ENCODE measurements at places on chromosomes 6 and 20.
A peak's percentile ranks its signal among the peaks of the same experiment; 100 is the strongest.

DNA sequence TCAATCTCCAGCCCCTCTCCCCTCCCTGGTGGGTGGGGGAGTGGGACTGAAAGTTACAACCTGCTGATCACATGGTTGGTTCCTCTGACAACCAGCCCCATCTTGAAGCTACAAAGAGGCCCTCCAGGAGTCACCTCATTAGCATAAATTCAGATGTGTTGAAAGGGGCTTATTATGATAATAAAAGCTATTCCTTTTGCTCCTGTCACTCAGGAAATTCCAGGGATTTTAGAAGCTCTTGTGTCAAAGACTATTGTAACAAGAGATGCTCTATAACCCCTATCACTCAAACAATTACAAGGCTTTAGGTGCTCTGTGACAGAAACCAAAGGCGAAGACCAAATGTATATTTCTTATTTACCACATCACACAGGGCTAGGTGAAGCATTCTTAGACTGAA lies 30.1 kb upstream of the MBOAT1 start:
- DNase-seq, result no peak

DNA sequence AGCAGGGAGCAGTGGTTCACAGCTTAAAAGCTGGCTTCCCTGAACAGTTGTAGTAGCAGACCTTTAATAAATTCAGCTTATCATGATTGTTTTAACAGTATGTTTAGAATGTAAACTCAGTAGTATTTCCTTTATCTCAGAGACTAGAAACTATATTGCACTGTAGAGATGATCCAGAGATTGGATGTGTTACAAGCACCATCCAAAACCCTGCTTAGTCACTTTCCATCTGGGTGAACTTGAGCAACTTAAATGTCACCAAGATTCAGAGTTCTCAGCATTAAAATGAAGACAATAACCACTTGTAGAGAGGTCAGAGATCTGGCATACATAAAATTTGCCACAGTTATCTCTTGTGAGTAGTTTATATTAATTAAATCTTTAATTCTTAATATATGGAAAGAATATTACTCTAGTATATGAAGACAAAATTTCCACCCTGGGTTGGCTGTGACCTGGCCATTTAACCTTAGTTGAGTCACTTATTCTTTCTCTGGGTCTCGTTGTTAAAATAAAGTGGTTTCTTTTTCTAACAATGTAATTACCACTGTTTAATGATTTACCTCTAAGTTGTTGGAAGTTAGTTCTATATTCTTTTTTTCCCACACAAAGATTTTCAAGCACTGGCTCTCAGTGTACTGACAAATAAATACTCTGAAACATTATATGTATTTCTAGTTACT lies 239.2 kb upstream of the FKBP1C start:
- DNase-seq, result no peak

- no peak for DNase-seq
Measured at GRCh38 chr20:37774156-37774555, 80.3 kb downstream of the CTNNBL1 start.

- DNase-seq, result no peak
Measured at GRCh38 chr20:62596921-62597320, 45.4 kb upstream of the SLCO4A1 start.

- no peak for DNase-seq
Measured at GRCh38 chr6:88908598-88909548, 54.5 kb downstream of the RNGTT start.

GRCh38 chr6:71737953-71738352 lies 148.4 kb upstream of the RIMS1 start:
- DNase-seq, result no peak

DNA sequence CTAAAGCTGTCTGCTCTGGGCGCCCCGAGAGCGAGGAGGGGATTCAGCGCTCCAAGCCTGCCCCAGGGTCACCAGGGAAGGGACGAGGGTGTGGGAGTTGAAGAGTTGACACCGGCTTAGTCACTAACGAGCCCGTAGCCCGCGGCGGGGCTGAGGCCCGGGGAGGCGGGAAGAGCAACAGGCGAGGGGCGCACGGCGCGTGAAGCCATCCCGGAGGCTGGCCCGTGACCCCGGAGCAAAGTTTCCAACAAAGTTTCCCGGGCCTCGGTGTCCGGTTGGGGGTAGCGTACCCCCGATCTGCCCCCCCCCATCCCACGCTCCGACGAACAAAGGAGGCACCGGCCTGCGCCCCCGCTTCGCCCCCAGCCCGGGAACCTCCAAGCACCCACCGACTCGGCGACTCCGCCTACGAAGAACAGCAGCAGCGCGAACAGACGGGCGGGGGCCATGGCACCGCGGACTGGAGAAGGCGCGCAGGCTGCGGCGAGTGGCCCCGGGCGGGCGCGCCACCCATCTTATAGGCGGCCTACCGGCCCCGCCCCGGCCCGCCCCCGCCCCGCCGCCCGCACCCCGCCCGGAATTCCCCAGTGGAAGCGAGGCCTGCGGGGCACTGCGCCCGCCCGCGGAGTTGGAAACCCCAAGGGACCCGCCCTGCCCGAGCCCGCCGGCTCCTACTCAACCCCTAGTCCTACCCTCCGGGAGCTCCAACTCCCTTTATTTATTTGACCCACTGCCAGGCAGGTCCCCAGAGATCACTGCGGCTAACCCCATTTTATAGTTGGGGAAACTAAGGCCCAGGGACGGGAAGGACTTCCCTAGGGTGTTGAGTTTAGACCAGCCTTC lies at the start of gene SDC4:
SDC4 (minus strand) TSS at position 489 of the 843 bp plus-strand sequence; CDS start at position 449, 40 bp downstream.
- DNase-seq, result peak; percentile 65

DNA sequence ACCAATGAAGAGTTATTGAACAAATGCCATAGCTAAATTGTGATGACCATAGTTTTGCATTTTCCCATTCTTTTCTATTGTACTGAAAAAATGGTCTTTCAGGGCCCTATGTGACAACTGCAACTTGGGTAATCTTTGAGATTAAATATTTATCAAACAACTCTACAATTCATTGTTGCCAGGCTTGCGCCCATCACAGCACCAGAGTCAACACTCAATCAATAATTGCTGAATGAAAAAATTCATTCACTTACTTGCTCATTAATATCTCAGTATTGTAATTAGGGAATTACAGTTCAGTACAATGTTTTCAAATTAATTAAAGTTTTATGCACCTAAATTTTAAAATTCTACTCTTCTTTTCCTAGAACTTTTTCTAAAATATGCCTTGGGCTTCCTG lies 7.7 kb upstream of the RALGAPA2 start:
- DNase-seq, result no peak

DNA sequence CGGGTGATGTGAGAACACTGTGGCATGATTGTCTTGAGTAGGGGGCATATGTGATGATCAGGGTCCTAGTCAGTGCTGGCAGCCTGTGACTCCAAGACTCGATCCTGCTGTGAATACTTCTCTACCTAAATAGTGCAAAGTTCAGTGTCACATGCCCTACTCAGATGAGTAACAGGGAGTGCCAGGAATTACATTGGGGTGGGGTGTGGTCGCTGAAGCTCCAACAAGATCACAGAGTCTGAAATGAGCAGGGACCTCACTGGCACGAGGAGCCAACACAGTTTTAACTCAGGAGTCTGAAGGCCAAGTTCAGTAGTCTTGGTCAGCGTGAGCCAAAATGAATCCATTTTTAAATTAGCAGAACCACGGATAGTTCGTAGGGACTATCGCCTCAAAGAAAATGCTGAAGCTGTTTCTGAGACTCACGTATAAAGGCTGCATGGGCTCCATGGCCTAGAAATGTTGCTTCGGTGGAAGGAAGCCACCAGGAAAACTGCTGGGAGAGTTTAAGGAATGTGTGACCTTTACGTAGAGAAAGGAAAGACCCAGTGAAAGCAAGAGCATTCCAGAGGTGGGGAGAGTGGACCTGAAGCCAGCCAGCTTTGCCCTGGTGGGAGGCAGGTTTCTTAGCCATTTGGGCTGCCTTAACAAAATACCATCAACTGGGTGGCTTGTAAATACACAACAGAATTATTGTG lies 72.2 kb downstream of the RPP40 start:
- DNase-seq, result no peak

- DNase-seq, result peak; percentile 9
Measured at GRCh38 chr6:34115403-34115795, 30.5 kb downstream of the GRM4 start.

GRCh38 chr6:39451831-39452230 lies 129.3 kb upstream of the KCNK16 start:
- DNase-seq, result no peak

DNA sequence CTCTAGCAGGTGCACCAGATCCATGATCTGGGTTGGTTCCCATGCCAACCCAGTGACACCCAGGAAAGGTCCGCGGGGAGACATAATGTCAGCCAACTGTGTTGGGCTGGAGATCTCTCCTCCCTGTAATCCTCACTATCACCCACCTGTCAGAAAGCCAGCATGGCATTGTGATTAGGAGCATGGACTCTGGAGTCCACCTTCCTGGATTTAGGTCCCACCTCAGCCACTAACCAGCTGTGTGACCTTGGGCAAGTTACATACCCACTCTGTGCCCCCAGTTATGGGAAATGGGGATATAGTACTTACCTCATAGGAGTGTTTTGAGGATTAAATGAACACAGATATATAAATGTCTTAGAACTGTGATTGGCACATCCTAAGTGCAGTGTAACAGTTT lies 97.9 kb downstream of the ZDHHC14 start:
- no peak for DNase-seq

DNA sequence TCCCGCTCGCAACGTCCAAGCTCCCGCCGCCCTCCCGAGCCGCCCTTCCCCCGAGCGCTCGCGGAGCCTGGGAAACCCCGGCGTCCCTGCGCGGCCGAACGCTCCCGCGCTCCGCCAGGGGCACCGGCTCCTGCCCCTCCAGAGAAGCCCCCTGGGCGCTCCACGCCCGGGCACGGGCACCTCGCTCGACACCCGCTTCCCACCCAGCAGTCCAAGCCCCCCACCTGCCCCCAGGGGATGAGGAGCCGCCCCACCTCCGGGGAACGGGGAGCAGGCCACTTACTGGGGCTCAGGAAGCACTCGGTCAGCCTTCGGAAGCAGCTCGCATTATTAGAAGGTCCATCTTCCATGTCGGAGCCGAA lies 1.4 kb downstream of the PDE10A start:
- DNase-seq, result no peak

- DNase-seq, result no peak
Measured at GRCh38 chr6:157316871-157317814, 6.2 kb downstream of the TMEM242 start.

DNA sequence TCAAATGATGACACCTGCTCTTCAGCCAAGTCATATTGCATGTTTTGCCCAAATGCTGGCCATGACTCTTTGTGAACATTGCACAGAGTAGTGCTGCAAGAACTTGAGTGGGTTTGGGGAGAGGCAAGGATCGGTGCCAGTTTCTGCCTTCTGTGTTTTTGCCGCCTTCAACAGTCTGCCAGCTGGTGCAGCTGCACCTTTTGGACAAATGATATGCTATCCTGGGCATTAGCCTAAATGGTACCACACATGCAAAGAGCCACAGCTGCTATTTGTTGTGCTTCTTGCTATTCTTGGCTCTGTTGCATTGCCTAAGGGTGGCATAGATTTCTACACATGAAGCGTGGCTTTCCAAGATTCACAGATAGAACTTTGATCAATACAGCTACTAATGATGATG lies 189.0 kb upstream of the CCN2 start:
- DNase-seq, result no peak
